ENCODE measurements at places on chromosomes 7 and 10. TPM values are rescaled to one million over a fixed set of nuclear protein-coding genes. Genes with fewer than 3 reads are reported as not detected.

Gene CDC14C
- not detected for polyA plus RNA-seq

Gene GPR141
- not detected for polyA plus RNA-seq

GRCh38 chr10:110068780-110069179 is 61.0 kb downstream of the ADD3 start:
- DNase-seq: no peak

DNA sequence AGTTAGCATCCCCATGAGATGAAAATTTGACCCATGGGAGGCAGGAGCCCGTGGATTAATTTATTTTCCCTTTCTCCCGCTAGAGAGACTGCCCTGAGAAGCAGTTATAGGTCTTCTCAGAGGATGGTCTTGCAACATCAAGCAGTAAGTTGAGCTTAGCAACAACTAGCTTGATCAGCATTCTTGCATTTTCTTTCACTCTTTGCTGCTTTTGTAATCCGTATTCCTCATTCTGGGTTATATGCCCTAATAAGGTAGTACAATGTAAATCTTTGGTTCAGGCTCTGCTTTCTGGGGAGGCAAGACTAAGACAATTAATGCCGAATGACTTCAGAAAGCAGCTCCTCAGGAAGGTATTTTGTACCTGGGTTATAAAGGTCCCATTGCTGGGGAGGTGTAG is 146.8 kb downstream of the FZD1 start:
- DNase-seq: no peak

- DNase-seq: no peak
Measured at GRCh38 chr10:70528741-70529362, 50.3 kb downstream of the PALD1 start.

- no peak for DNase-seq
Measured at GRCh38 chr7:93972029-93972725, 32.0 kb downstream of the BET1 start.
